Left renal cortex interstitium (tissue), 4 donors: ENCODE measurements at places on chromosomes 13 and 19.

GRCh38 chr19:1402411-1403070 lies 1.2 kb upstream of the GAMT start:
- DNase-seq, result no peak

GRCh38 chr13:105037110-105037509 lies 1498.4 kb downstream of the EFNB2 start:
- no peak for DNase-seq

DNA sequence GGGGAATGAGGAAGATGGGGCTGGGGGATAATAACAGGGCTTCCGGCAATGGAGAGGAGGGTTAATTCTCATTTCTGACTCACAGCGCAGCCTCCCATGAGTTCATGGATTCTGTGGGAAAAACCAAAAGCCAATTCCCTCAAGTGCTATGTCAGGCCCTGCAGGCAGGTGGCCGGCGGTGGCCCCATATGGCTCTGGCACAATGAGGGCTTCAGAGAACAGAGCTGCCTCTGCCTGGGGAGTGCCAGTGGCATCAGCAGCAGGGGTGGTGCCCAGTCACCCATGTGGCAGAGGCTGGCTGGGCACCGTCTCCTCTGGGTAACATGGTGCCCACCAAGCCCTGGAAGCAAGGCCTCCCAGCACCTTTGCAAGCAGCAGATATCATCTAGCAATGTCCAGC lies 69.1 kb downstream of the ALOX5AP start:
- DNase-seq, result no peak

DNA sequence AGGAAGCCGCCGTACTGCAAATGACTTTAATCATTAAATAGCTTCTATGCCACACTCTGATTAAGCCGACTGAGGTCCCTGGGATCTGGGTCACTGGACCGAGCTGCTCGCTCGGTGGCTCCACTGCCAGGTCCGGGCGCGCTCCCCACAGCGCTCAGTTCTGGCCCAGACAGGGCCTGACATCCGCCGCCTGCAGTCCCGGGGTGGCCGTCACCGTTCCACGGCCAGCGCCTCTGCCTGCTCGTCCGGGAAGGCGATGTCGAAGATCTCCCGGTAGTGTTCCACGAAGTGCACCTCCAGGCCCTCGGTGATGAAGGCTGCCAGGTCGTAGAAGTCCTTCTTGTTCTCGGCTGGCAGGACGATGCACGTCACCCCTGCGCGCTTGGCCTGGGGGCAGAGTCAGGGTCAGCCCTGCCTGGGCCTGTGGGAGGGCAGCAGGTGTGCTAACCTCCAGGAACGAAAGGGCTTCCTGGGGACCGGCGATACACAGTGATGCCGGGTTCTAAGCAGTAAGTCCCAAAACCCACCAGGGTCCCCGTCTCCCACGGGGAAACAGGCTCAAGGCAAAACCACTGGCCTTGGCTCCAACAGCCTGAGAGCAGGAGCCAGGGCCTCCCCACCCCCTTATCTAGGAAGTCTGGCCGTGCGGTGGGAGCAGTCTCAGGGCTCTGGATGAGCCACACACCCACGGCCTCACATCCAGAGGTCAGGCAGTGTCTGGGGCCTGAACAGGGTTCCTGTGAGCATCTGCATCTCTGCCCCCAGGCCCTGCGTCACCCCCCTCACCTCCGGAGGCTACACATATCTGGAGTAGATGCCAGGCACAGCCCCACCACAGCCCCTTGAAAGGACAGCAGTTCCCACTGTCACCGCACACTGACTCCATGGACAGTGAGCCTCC lies 2.0 kb downstream of the RPL36 start:
- DNase-seq, result no peak

DNA sequence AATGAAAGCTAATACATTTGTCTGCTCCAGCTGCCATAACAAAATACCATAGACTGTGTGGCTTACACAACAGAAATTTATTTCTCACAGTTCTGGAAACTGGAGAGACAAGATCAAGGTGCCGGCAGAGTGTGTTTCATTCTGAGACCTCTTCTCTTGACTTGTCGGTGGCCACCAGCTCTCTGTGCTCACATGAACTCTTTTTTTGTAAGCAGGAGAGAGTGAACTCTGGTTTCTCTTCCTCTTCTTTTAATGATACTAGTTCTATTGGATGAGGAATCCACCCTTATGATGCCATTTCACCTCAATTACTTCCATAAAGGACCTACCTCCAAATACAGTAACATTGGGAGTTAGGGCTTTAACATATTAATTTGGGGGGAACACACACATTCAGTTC lies 11.7 kb downstream of the KCTD12 start:
- no peak for DNase-seq

DNA sequence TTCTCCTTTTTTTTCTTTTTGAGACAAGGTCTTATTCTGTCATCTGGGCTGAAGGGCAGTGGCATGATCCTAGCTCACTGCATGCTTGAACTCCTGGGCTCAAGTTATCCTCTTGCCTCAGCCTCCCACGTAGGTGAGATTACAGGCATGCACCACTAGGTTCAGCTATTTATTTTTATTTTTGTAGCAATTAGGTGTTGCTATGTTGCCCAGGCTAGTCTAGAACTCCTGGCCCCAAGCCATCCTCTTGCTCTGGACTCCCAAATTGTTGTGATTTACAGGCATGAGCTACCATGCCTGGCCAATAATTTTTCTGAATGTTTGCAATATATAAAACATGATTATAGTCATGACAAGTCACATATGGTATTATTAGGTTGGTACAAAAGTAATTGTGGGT lies 161.1 kb upstream of the ATXN8OS start:
- DNase-seq, result no peak

DNA sequence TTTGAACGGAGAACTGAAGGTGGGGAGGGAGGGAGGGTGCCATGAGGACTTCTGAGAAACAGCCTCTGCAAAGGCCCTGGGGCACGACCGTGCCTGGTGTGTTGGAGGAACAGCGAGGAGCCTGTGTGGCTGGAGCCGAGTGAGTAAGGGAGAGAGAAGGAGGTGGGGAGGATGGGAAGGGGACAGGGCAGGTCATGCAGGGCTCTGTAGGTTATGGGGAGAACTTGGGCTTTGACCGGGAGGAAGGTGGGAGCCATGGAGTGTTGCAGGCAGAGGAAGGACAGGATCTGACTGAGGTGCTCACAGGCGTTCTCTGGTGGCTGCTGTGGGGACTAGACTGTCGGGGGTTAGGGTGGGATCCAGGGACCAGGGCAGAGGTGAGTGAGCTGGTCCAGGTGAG lies 6.7 kb downstream of the MPND start:
- DNase-seq, result no peak

- no peak for DNase-seq
Measured at GRCh38 chr13:44853641-44854040, 135.6 kb downstream of the NUFIP1 start.

DNA sequence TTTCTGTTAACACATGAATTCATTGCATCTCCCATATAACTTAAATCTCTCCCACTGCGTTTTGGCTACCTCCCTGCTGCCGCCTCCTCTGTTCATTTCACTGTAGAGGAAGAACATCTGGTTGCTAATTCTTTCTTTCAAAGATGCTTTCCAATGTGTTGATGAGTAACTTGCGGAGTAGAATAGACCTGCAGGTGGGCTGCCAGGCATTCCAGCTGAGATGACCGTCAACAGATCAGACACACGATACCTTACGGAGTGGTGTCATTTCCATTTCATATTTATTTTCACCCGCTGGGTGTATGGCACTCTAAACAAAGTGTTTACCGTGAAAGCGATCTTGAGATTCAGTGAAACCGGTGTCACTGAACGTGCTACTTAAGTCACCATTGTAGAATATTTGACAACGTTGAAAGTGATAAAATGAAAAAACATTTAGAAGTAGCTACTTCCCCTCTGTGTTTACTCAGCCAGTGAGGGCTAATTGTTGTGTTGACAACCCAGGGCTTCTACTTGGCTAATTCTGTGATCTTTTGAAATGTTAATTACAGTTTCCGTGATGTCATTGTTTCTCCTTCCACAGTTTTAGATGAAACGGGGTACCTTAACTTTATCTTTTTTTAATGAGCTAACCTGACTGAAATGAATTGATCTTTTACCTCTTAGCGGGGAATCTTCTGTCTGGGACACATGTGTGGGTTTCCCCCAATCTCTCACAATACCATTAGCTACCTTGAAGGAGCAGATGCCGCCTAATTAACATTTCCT lies 228.5 kb upstream of the ARGLU1 start:
- no peak for DNase-seq

DNA sequence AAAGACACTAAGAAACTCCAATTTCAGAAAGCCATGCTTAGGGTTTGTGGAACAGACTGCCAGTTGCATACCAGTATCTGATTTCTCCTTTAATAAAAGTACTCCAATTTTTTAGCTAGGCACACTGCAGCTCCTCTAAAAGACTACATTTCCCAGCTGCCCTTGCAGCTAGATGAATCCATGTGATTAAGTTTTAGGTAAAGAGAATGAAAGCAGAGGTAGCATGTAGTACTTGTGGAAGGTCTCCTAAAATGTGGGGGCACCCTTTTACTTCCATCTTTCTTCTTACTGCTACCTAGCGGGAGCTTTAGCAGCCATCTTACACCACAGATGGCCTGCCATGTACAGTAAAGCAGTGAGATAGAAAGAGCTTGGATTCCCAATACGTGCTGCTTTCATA lies 33.0 kb upstream of the TSC22D1 start:
- DNase-seq, result no peak
